ENCODE measurements at places on chromosomes 1 and 21.

DNA sequence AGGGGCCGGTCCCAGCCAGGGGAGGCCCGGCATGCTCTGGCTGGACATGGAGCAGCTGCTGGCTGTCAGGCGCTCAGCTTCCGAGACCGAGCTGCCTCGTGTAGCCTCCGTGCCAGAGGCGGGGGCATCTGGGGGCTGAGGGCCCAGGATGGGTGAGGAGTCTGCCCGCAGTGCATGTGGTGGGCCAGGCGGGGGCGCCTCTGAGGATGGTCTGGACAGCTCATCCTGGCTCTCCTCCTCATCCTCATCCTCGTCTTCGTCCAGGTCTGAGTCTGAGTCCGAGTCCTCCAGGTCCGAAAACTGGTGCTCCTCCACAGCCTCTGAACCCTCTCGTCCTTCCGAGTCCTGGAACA lies 28.9 kb upstream of the EDN2 start:
- DNase-seq = no peak

GRCh38 chr1:109925159-109925990 lies 14.7 kb downstream of the CSF1 start:
- no peak for DNase-seq

DNA sequence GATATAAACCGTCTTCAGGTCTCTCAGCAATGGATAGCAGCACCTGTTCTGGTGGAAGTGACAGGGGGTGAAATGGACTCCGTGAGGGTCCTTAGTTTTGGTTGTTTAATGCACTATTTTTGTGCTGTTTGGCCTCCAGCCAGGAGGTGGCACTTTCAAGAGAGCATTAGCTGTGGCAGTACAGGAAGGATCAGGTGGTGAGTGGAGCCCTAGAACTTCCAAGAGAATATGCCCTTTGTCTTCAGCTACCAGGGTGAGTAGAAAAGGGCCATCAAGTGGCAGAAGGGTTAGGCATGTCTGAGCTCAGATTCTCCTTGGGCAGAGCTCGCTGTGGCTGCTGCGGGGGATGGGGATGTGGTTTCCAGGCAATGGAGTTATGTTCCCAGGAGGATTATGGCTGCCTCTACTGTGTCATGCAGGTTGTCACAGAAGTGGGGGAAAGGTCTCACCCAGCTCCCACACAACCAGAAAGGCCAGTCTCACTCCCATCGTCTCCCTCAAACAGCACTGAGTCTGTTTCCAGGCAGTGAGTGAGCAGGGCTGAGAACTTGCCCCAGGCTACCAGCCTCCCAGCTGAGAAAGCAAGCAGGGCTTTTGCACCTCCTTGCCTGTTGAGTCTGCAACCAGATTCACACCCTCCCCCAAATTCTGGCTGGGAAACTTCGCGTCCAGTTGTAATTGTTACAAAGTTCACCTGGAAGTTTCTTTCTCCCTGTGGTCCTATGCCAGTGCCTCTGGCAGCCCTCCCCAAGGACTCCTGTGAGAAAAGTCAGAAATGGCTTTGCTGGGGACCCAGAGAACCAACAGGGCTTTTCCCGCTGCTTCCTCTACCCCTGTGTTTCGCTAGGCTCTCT lies 39.1 kb upstream of the TTLL7 start:
- DNase-seq = no peak

DNA sequence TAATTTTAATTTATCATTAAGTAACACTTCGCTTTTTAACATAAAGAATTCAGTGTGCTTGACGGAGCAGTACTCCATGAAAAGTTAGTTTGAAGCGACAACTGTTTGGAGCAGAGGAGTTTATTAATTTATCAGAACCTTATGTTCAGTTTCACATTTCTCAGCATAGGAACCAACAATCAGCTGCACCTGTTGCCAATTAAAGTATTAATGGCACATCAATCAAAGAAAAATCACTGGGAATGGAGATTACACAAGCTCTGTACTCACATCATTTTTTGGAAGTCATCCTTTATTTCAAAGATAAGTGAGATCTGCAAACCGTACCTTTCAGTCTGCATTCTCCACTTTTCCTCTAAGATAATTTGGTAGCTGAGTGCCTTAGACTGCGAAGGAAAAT lies 344.6 kb downstream of the LMO4 start:
- no peak for DNase-seq

DNA sequence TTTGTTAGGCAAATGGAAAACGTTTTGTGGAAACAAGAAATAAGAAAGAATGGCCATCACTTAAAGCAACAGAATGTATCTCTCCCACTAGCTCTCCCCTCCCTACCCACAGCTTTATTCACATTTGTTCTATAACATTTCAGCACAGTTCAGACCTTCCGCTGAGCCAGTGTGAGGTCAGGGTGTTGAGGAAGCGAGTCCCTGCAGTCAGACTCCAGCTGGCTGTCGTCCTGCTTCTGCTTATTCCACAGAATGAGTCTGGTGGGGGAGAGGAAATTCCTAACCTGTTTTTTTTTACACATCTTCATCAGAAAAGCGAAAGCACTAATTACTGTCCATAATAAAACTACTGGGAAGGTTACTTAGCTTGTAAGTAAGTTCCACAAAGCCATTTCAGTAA lies 39.0 kb downstream of the MRPL39 start:
- DNase-seq = no peak

DNA sequence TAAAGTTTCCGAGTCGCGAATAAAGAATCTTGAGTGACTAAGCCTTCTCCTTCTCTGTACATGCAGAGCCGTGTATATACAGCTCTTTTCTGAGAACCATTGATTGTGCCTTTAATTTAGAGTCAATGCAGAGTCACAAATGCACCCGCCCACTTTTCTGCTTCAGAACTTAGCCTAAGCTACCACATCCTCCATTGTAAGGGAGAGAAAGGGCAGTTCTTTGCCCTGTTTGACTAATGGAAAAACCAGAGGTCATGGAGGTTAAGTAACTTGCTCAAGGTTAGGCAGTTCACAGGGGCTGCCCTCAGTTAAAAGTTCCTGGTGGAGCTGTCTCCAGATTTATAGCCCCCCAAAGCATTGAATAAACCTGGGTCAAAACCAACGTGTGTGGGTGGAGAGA lies 139.6 kb downstream of the TOMM20 start:
- DNase-seq = no peak

DNA sequence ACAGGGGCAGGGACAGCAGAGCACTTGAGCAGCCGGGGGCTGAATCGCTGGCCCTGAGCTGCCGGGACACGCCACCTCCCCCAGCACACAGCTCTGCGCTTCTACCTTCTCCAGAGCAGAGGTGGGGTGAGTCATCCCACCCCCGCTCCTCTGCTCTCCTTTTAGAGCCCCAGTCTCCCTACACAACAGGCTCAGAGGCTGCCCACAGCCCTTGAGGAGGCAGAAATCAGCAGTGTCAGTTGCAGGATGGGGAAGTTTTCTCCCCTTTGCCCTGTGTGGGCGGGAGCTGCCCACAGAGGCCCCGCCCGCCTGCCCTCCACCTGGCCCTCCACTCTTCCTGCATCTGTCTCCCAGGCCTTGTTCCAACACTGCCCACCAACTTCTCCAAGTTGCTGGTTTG lies 94.6 kb downstream of the STUM start:
- peak; percentile 75 for DNase-seq

DNA sequence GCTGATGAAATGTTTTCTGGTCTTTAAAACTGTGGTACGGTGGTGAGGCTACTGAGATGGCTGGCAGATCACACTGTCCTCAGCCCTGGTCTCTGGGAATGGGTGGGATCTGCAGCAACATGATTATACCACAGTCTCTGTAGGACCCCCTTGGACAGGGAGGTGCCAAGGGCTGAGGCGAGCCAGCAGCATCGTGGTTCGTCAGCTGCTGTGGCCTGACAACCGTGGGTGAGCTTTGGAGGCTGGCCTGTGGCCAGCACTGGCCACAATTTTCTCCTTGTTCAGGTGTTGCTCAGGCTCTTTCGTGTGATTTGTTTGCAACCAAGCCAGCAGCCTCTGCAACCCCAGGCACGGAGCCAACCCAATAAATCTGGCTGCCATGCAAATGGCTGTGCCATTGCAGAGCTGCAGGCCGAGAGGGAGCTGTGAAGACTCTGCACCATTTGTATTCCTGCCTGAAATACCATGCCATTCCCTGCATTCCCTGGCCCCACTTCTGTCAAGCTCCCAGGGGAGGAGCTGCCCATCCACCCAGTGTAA lies 70.9 kb downstream of the PCP4 start:
- DNase-seq = no peak

DNA sequence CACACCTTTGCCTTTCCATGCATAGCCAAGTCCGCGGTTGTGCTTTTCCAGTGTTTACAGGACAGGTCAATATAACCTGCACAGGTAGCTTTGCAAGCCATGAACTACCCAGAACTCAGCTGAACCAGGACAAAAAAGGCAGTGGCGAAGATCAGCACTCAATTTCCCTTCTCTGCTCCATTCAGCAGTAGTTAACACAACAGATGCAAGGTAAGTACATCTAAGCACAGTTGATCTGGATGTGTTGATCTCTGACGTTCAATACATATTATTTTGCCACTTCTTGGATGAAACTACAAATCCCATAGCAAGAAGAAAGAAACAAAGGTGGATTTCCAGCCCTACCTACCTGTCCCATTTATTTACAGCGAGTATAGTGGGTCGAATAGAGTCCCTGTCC lies 146.6 kb upstream of the KRTAP19-8 start:
- DNase-seq = no peak

GRCh38 chr1:183275322-183275721 lies 89.3 kb downstream of the LAMC2 start:
- no peak for DNase-seq

DNA sequence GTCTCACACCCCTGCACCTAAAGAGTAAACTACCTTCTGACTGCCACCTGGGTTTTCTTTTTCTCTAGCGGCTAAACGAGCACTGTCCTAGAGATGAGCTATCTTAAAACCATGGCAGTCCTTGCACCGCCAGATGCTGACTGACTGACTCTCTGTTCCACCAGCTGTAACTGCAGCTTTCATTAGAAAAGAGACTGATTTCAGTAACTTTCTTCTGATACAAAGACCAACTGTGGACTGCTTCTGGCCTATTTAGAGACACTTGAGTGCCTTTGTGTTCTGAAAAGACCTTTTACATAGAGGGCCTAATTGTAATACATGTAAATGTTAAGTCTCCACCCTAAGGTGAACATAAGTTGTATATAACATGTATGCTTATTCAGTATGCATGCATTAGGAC lies 152.5 kb downstream of the DISC1 start:
- no peak for DNase-seq

DNA sequence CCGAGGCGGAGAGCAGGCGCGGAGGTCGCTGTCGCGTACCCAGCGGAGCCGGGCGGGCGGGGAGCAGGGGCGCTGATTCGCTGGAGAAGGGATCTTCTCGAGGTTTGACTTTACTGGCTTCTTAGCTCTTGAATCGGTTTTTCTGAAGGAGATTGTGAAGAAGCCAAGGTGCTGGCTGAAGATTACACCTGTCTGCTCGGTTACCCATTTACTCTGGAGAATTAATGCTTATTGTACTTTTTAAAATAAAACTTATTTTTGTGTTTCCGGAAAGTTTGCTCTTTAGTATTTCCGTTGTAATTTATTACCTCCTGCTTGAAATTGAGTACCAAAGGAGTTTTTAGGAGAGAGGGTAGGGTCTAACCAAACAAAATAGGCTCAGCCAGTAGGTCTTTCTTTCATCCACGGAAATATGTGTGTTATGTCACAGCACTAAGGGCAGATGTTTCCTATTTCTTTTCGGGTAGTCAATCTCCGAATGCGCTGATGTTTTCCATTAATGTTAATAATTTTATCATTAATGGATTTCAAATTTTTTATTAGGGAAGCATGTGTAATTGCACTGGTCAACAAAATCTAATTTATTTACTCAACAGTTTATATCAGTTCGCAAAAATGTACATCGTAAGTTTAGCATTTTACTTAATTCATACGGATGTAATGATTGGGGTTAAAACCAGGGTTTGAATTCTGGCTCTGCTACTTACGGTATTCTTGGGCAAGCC lies 510 bp upstream of the GNG5 start:
- no peak for DNase-seq

Measured in stimulated activated CD8-positive, alpha-beta memory T cell treated with anti-CD3 and anti-CD28 coated beads, Interleukin-7, amount 100 ng/mL, for 48 hours (primary cell).